ENCODE measurements at places on chromosomes 6 and 20. TPM values are rescaled to one million over a fixed set of nuclear protein-coding genes. Genes with fewer than 3 reads are reported as not detected.
A peak's percentile ranks its signal among the peaks of the same experiment; 100 is the strongest.

DNA sequence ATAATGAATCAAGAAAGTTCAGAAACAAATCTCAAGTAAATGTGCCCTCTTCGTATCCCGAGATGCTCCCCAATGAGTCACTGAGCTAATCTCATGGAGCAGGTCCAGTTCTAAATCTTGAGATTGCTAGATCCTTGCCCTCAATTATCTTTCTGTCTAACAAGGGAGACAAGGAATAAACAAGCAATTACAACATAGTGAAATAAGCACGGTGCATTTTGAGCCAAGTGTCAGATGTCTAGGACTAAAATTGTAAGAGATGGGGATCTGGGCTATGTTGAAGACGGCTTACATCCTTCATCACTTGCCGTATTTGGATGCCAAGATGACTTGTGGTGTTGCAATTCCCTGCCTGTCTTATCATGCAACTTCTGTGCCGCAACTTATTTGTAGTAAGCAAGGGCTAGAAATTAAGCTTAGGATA, 56.5 kb upstream of the ADGRF1 start:
- DNase-seq = no peak

GRCh38 chr6:32088487-32089049, 20.6 kb downstream of the TNXB start:
- DNase-seq = no peak

GRCh38 chr20:24273251-24273650, 196.2 kb upstream of the SYNDIG1 start:
- no peak for DNase-seq

- peak; percentile 80 for DNase-seq
Observed at GRCh38 chr6:16345449-16346330, 107.3 kb downstream of the GMPR start.

DNA sequence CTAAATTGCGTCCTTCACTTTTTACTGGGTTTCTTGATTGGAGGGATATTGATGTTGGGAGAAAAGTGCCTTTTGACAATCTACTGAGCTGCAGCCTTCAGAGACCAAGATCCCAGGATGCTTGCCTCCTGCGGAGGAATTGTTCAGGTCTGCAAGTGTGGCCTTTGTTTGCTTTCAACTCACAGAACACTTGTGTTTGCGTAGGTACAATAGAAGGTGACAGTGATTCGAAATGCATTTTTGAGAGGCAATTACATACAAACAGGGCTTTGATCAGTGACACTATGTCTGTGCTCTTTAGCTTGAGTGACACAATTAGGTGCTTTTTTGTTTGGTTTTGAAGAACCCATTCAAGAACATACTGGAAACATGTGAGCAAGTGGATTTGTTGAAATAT, 600.6 kb downstream of the QKI start:
- no peak for DNase-seq

DNA sequence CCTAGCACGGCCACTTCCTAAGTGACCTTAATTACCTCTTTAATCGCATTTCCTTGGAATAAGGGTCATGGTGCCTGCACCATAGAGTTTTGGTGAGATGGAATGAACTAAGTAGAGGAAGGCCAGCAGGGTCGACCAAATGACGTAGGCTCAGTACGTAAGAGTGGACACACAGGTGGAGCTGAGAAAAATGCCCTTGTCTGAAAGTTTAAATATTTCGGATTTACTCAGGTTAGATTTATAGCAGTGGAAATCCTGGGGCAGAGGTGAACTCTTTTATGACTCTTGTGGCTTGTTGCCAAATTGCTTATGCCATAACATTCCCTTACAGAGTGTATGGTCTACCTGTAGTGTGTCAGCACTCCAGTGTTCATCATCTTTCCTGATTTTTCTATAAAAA, 23.6 kb upstream of the BTBD3 start:
- no peak for DNase-seq

ZBP1 gene
- polyA plus RNA-seq = 0.14 TPM
